ENCODE measurements at places on chromosomes 3 and 15.

DNA sequence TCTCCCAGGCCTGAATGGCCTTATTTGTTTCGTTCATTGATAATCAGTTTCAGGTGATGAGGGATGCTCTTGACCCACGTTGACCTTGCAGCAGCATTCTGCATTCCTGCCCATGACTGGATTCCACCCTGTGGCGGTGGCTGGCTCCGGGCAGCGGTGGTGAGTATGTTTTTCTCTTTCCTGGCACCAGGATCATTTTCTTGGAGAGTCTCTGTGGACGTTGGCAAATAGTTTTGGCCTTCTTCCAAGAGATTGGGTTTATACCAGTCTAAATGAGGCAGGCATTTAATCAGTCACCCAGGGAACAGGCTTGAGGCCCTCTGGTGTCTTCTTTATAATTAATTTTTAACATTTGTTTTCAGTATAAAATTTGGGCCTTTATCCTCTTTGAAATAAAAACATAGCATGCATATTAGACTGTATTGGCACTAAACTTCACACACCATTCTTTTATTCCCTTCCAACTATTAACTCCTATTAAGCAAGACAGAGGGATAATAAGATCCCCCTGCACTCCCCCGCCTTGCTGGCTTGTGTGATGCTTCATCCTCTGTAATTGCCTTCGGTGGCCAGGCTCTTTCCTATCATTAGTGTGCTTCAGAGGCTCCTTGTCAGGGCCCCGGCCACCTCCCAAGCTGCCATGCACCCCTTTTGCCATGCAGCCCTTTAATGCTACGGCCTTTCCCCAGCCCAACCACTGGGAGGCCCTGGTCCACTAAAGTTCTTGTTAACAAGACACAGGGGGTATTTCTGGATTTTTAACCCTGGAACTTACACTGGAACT is 176.2 kb upstream of the TOPAZ1 start:
- no peak for DNase-seq

- no peak for DNase-seq
Observed at GRCh38 chr3:156919818-156920217, 93.7 kb downstream of the LEKR1 start.

DNA sequence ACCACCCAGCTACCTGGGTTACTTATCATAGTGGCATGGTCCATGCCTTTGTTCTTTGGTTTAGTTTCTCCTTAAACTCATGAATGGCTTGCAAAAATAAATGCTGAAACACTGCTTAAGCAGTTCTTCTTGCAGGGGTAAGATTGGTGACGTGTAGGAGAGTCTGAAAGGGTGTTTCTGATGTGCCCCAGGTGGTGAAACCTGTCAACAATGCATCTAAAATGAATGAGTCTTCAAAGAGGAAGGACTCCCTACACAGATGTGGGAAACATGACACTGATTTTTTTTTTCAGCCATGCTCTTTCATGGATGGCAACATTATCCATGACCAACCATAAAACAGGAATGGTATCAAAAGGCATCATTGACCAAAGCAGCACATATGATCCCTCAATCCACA is 72.0 kb downstream of the KCNH8 start:
- DNase-seq: no peak

- no peak for DNase-seq
Observed at GRCh38 chr3:39668420-39668819, 141.0 kb upstream of the MYRIP start.

DNA sequence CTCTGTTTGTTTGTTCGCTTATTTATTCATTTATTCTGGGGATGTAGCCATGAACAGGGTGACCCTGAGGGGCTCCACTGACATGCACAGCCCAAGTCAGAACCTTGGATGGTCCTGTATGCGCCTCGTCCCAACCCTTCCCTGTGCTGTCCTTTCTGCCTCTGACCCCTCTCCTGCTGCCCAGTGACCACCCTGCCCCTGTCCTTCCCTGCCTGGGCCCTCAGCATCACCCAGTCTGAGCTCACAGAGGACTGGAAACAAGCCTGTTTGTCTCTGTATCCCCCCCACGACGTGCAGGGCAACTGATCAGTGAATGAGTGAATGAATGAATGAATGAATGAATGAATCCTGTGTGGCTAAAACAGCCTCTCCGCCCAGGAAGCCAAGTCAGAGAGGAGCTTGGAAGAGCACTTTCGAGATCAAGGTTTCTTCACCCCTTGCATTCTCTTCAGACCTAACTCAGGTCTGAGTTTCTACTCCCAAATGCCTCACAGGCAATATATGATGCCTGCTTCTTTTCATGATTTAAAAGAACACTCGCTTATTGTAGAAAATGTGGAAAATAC is 157.7 kb downstream of the SMAD6 start:
- DNase-seq: no peak

- DNase-seq: no peak
Observed at GRCh38 chr3:183317886-183318865, 65.1 kb downstream of the B3GNT5 start.

GRCh38 chr3:100454677-100455076 is 37.7 kb upstream of the TMEM45A start:
- DNase-seq: no peak

GRCh38 chr15:67882487-67883233 is 42.8 kb upstream of the RNU6-1 start:
- no peak for DNase-seq

- DNase-seq: no peak
Observed at GRCh38 chr15:71336671-71337070, 221.4 kb downstream of the THSD4 start.

GRCh38 chr3:23152989-23153388 is 50.1 kb upstream of the UBE2E2 start:
- no peak for DNase-seq

Measured in anterior cingulate cortex (tissue), 58 donors.